ENCODE measurements at places on chromosomes 3 and 15.

GRCh38 chr15:74983725-74984231, 11.6 kb upstream of the SCAMP5 start:
- peak; percentile 26 for DNase-seq

DNA sequence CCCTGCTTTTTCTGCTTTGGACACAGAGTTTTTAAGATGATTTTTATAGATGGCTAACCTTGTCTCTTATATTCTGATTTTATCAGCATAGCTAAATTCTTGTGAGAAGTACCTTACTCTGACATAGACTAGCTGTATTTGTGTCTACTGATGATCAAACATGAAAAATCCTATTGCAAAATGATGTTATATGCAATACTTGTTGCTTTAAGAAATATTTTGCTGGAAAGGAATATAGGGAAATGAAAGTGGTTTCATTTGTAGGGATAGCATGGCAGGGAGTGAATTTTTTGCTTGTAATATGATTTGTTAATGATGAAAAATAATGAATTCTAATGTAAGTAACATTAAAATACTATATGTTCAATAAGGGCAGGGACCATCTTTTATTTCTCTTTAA, 35.9 kb downstream of the CFAP91 start:
- no peak for DNase-seq

- DNase-seq = no peak
Measured at GRCh38 chr15:26697913-26698312, 75.0 kb downstream of the GABRB3 start.

- no peak for DNase-seq
Measured at GRCh38 chr3:50350213-50350526, 405 bp downstream of the NPRL2 start.

DNA sequence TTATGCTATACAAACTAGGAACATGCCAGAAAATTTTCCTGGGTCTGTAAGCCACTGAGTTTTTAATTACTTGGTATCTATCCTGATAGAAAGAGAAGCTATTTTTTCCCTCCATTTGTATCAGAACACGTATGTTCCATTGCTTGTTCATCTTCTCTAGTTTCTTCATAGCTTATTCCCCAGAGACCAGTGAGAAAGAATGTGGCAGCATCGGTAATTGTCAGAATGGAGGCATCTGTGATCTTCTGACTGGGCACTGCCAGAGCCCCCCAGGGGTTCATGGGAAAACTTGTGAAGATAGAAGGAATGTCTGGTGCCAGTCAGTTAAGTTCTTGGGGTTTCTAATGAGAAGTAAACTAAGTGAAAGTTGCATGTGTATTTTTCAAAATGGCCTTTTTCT, 720.2 kb upstream of the GOLIM4 start:
- no peak for DNase-seq

DNA sequence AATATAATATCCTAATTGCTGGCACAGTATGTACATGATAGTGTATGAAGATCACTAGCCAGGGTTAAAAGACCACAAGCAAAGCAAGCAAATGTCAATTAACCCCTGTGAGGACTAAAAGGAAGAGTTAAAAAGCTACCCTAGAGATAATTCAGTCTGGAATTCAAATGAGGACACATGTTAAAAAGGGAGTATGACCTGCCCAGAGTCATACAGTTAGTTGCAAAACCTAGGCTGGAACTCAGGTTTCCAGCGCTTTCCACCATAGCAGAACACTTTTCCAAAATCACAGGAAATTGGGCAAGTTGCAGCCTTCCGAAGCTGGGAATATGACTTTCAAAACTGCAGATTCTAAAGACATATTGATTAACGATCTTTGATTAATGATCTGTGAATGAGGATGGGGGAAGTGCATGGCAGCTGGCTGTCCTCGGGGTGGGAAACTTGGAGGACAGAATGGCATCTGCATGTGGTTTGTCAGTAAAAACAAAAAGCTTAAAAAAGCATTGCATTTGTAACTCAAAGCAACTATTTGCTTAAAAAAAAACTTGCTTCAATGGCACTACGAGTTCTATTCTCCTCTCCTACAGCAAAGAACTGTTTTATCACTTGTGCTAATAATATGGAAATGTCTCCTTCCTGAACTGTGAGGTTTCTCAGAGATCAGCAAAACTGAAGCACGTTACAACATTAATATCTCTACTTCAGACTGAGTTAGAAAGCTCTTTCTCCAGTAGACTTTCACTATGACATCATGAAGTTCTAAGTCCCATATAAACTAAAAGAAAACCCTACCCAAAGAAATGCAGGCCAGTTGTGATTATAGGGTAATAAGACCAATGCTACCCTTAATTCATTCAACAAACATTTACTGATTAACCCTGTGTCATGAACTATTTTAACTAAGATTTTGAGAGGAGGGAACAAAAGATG, 46.2 kb downstream of the IGSF11 start:
- DNase-seq = no peak

DNA sequence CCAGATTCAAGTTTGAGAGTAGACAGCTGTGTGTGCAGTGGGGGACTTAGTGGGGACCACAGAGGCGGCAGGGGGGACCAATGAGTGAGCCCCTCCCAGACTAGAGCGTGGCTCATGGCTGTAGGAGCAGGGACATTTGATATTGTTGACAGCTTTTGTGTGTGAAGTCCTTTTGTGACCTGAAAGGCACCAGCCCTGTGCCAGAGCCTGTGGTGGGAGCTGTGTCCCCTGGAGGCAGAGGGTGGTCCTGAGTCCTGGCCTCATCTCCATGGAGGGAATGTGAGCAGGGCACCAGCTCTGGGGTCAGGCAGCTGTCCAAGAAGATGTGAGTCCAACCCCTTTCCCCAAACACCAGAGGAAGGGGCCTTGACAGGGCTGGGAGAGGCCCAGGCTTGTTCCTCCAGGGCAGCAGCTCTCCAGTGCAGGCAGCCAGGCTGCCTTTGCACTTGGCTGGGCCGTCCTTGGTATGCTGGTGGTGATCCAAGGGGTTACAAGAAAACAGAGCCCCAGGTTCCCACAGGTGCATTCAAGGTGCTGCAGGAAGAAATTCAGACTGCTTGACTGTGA, 10.1 kb upstream of the C3orf22 start:
- DNase-seq = no peak

GRCh38 chr3:11588338-11588737, 55.4 kb downstream of the VGLL4 start:
- no peak for DNase-seq

GRCh38 chr3:152419748-152420147, 151.0 kb downstream of the MBNL1 start:
- no peak for DNase-seq

- no peak for DNase-seq
Measured at GRCh38 chr3:106512846-106513245, 644.0 kb upstream of the CBLB start.

DNA sequence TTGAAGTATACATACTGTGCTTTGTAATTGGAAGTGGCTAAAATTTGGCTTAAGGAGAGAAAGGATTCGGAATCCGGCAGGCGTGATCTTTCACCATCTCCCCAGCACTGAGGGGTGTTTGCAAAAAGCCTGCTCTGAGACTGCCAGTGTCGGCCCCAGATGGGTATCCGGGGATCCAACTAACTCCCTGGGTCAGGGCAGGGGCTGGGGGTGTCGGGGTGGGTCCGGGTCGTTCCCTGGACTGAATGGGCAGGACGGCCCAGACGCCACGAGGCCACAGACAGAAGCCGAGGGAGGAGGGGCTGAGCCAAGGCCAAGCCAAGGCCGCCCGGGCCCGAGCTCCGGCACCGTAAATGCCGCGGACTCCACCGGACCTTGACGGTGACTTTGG, 349 bp downstream of the PPIB start:
- no peak for DNase-seq

GRCh38 chr3:14117468-14118399, 6.9 kb downstream of the CHCHD4 start:
- no peak for DNase-seq

DNA sequence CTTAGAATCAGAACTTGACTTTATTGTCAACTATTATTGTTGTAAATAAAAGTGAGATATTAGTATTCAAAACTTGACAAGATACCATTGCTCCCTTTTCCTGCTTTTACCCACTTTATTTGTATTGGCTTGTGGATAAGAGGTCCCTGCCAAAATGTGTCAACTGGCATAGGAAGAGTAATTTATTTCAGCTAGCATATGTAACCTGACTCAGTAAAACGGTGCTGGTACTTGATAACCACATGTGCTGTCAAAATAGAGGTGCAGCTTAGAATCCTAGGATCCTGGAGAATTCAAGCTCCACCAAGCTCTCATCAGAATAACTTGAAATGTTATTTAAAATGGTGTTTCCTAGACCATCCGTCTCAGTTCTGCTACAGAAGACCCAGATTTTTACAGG, 90.2 kb upstream of the TGFBR2 start:
- no peak for DNase-seq

DNA sequence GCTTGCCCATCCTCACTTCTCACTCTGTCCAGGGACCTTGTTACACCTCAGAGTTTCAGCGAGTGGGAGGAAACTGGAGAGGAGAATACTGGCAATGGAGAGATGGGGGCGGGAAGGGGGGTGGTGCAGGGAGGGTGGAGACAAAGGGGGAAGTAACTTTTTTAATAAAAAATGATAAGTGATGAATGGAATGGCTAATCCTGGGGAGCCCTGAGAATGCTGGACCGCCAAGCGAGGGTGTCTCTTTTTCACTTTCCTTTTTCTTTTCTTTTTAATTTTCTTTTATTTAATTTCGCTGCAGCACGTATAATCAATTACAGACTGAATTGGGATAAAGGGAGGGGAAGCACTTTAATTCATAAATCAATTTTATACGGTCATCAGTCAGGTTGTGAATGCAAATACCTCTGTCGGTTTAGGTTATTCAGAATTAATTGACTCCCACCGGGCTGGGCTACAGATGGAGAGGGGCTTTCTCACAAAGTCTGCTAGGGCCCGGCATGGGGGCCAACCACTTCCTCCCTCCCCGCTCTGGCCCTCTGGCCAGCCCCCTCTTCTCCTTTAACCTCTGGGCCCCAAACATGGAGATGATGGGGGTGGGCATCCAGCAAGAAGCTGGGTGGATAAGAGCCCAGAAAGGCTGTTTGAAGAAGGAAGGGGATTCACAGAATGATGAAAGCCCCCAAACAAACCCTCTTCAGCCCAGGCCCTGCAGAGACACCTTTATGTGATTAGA, 106.8 kb upstream of the BOC start:
- DNase-seq = no peak

GRCh38 chr15:96330064-96330449, 443 bp upstream of the NR2F2 start:
- DNase-seq = no peak

- DNase-seq = no peak
Measured at GRCh38 chr15:74201710-74202420, 722 bp downstream of the STRA6 start.

- no peak for DNase-seq
Measured at GRCh38 chr3:45075821-45076625, 49.9 kb downstream of the CLEC3B start.

DNA sequence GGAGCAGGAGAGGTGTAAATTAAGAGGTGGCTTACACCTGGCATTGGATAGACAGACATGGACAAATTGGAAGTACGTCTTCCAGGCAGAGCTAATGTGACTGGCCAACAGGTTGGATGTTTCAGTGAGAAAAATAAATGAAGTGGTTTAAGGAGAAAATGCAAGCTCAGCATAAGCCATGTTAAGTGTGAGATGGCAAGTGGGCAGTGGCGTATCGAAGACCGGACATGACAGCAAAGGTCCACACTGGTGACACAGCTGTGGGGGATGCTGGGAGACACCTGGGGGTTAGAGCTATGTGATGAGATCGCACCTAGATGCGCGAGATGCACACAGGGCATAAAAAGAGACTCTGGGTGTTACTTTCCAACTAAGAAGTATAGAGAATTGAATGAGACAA, 3.7 kb upstream of the ATP10A start:
- DNase-seq = no peak

GRCh38 chr3:122536632-122537001, 21.9 kb upstream of the KPNA1 start:
- no peak for DNase-seq

- DNase-seq = no peak
Measured at GRCh38 chr3:121592856-121593702, at the start of gene FBXO40. Gene FBXO40 (plus strand): TSS chr3:121593379. CDS start chr3:121620576, 27,197 bp downstream.

- no peak for DNase-seq
Measured at GRCh38 chr3:27713435-27714145, 8.5 kb downstream of the EOMES start.

DNA sequence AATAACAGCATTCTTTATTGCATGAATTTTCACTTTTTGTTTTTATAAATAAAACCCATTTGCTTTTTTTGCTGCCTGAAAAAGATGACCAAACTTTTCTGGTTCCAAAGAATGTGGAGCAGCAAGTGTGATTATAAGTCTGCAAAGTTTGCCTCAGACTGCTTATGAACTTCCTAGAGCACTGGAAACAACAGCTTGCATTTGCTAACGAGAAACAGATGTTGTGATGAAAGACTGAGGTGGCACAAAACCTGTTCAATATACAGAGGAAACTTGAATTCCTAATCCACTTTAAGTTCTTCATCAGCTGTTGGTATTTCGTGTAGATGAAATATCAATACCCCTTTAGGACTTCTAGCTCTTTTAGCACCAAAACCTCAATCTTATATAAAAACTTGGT, 9.3 kb downstream of the ZPLD1 start:
- DNase-seq = no peak

GRCh38 chr3:30986551-30986950, 92.1 kb upstream of the GADL1 start:
- no peak for DNase-seq

- DNase-seq = no peak
Measured at GRCh38 chr3:128281056-128281455, 127.8 kb downstream of the EEFSEC start.

GRCh38 chr3:156449710-156450574, 105.0 kb downstream of the SSR3 start:
- DNase-seq = no peak

DNA sequence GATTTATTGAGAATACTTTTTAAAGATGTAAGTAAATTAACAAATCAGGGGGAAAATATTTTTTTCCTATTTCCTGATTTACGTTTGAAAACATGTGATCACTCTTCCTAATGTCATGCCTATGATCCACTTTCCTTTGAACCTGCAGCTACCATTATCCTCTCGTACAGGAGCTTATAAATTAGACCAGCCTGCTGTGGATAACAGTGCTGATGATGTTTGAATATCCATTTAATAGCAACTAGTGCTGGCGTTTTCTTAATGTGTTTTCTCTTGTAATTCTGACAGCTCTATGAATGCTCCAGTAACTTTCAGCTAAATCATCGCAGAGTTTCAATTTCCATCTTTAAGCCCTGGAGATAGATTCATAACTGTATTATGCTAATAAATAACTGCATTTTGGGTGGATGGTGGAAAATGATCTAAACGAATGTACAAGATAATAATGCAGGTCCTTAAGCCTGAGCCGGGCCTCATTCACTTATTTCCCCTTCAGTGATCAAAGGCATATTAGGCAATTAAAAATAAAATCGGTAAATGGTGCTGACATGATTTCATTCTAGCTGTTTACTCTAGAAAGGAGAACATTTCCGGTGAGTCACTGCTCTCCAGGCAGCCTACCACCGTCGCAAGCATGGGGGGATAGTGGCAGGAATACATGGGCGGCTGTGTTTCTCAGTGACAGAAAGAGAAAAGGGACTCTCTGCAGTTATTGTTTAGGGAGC, 58.5 kb upstream of the SLC24A5 start:
- DNase-seq = no peak
